ENCODE measurements at places on chromosomes 7 and 10.

DNA sequence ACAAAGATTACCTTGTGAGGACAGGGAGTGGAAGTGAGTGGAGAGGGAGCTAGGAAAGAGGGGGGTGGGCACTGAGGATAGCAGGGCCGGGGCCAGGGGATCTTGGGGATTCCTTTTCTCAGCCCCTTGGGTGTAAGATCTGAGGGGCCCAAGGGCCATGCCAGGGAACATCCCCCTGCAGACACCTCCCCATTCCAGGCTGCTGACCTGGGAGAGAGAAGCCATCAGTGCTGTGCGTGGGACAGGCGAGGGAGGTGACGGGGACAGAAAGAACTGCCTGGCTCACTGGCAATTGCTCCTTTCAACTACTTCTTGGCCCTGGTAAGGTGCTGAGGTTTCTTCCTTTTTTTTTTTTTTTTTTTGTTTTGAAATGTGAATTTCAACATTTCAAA, 12.0 kb upstream of the BTBD16 start:
- DNase-seq, result no peak

DNA sequence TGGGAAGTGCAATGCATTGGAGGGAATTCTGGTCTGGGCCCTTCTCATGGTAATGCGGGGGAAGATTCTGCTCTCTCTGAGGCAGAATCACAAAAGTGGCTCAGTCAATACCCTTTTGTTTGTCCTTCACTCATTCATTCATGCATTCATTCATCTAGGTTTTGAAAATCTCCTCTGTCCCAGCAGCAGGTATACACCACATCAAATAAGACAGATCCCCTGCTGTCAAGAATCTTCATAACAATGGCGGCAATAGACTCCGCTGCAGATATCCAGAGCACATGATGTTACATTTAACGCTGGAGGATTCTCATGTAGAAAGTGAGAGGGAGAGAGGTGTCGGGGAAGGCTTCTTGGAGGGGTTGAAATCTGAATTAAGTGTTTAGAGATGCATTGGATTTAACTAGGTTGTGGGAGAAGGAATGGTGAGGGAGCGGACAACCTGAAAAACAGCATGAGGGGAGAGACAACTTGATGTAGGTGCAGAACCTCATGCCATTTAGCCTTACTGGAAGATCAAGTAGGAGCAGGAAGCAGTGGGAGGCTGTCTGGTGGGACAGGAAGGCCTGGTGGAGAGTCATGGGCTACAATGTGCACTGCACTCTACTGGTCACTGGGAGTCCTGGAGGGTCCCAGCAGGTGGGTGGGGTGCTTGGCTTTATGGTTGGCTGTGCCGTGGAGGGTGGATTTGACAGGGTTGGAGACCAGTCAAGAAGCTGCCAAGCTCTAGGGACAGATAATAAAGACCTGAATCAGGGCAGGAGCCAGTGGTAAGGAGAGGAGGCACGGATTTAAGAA, 5.2 kb upstream of the FAM180A start:
- no peak for DNase-seq

GRCh38 chr7:45021604-45022296, 21.7 kb downstream of the CCM2 start:
- no peak for DNase-seq

- DNase-seq, result no peak
These were observed 30.4 kb downstream of the MDFIC start for GRCh38 chr7:114952296-114952695.

DNA sequence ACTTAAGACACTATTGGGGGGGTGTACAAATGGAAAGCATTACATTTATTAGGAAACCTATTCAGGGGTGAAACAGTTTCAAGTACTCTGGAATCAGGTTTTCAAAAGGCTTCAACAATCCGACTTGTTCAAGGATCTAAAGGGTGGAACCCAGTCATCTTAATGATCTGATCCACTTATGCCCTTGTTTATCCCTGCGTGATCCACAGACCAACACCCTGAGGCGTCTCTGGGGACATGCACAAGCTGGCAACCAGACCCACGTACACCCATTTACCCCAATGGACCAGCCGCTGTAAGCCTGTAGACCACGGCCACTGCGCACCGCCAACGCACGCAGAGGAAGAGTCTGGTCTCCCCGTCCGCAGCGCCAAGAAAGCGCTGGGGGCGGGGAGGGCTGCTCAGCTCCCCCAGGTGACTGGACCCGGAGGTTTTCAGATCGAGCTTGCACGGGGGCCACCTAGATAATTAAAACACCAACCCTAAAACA, 13.4 kb downstream of the HNRNPF start:
- DNase-seq, result no peak

DNA sequence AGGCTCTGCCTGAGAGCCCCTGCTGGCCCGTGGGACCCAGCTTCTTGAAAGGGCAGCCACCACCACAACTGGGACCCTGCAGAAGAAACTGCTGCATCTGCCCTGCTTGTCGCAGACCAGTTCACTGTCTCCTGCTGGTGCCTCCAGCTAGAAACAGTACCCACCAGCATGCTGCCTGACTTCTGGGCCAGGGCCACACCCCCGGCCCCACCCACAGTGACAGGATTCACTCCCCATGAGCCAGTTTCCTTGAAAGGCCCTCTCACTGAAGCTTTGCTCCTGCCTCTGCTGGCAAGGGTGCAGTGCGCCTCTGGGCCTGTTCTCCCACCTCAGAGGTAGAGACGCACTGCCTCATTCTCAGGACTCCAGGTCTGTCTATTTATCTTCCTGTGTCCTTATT, 32.4 kb downstream of the ANXA11 start:
- DNase-seq, result no peak

GRCh38 chr7:25732766-25733217, 419.2 kb upstream of the NFE2L3 start:
- DNase-seq, result no peak

GRCh38 chr7:36653008-36653662, 71.2 kb downstream of the AOAH start:
- no peak for DNase-seq

DNA sequence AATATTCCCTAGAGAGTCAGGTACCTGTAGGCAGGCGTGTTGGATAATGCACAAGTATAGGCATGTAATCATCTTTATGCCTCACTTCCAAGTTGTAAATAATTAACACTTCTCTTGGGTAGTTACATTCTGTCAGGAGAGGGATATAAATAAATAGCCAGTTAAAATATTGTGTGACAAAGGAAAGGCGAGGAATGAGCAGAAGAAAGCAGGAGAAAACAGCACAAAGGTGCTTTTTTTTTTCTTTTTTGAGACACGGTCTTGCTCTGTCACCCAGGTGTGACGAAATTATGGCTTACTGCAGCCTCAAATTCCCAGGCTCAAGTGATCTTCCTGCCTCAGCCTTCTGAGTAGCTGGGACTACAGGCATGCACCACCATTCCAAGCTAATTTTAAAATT, 99.2 kb upstream of the LYZL2 start:
- no peak for DNase-seq

DNA sequence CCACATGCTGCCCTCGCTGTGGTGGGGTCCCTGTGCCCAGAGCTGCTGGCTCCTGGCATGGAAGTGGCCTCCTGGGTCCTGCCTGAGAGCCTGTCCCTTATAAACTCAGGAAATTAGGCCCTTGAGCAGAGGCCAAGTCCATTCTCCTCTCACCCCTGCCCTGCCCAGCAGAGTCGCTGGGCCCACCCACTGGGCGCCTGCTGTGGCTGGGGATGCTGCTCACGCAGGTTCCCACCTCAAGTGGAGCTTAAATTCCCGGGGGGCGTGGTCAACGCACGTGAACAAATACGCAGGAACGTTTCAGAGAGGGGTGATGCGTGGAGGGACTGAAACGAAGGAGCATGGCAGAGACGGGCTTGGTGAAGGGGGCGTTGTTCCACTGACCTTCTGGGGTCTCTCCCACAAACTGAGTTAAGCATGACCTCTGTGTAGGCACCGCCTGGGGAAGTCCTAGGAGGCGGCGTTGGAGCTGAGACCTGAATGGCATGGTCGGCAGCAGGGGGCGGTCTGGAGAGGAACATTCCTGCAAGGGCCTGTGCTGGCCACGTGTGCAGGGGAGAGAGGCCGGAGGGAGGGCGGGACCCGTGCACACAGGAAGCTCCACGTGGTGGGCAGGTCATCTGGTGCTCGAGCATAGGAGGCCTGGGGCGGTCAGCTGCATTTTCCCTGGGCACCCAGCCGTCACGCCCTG, 27.9 kb downstream of the FAM20C start:
- DNase-seq, result no peak

DNA sequence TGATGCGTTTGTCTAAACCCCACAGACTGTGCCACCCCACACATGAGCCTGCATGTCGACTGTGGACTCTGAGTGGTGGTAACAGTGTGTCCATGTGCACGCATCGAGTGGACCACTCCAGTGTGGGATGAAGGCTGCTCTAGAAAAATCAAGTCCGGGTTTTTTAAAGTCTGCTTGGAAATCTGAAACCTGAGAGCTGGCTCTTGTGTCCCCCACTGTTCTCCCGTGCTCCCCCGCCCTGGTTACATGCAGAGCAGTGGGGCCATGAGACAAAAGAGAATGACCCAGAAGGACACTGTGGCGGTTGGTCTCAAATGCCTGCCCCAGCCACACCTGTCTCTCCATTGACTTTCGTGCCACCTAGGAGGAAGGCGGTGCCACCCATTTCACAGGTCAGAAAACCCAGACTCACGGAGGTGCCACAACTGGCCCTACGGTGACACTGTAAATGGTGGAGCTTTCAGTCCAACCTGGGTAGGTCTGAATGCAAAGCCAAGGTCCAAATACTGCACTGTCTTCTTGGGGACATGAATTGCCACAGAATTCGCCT, 27.3 kb upstream of the PWWP2B start:
- no peak for DNase-seq

- DNase-seq, result no peak
These were observed 375.9 kb downstream of the BMPER start for GRCh38 chr7:34281260-34281659.

- DNase-seq, result no peak
These were observed 191.3 kb upstream of the PODXL start for GRCh38 chr7:131747658-131748232.

DNA sequence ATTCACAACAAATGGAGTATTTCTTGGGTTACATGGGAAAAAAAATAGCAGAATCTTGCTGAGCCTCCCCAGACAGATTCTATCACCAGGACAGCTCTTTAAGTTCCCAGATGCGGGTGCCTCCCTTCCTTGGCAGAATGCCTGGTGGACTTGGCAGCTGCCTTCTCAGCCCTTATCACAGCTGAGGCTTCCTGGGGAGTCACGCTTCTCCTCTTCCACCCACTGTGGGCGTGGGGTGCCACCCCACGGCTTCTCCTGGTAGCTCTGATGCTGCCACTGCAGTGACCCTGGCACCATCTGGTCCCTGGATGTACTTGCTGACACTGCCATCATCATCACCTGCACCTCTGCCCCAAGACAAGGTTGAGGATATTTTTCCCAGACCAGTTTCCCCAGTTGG, 16.2 kb upstream of the NME8 start:
- peak; percentile 17 for DNase-seq

DNA sequence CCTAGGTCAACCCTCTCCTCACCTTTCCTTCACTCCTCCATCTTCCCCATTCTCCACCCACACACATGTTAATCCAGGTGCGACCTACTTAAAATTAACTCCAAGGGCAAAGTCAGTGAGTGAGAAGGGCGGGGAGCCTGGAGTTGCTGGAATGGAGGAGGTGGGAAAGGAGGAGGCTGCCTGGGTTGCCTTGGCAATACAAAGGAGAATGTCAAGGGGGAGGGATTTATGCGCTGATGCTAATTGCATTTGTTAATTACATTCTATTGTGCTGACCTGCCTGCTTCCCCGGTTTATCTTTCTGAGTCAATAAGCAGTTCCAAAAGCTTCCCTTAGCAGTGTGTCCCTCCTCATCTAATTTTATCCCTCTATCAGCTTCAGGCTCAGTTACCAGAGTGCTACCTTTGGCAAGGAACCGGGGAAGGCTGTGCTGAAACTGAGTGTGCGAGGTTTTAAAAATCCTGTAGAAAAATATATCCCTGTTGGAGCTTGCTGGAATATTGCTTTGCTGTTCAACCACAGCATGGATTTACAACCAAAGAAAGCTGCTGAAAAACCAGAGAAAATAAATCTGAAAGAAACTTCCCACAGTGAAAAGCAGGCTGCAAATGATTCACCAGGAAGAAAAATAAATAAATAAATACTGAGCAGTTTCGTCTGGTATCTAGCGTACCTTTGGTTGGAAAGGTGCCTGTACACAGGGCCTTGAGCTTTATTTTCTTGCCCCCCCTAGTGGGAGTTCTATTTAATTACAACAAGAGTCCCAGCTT, 113.2 kb upstream of the DGKB start:
- peak; percentile 77 for DNase-seq

- no peak for DNase-seq
These were observed 82.0 kb downstream of the ELFN1 start for GRCh38 chr7:1752111-1752510.

GRCh38 chr10:99292159-99292558, 37.0 kb upstream of the CNNM1 start:
- DNase-seq, result no peak

- no peak for DNase-seq
These were observed 88.1 kb upstream of the CUX1 start for GRCh38 chr7:101729241-101729883.

GRCh38 chr10:90779548-90779947, 78.3 kb downstream of the HTR7 start:
- DNase-seq, result no peak

GRCh38 chr10:32050177-32050576, 6.0 kb downstream of the KIF5B start:
- no peak for DNase-seq
